Stimulated activated CD8-positive, alpha-beta memory T cell treated with anti-CD3 and anti-CD28 coated beads, Interleukin-4, amount 100 ng/mL, for 1 hour (primary cell): ENCODE measurements at places on chromosomes 4 and X.

- DNase-seq = no peak
Measured at GRCh38 chrX:56728321-56728720, 722 bp upstream of the NBDY start.

DNA sequence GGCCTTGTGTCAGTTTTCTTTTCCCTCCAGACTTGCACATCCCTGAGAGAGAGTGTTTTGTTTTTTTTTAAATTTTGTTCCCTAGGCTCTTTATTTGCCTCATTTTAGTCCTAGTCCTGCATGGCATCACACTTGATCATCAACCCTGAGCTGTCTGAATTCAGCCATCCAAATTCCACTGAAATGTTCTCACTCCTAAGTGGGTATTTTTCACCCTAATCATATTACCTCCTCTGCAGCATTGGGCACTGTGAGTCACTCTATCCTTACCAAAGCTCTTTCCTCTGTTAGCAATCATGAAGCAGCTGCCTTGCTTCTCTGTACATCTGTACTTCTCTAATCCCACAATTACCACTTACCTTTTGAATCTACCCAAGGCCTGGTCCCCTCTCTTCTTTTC lies 356.6 kb upstream of the MAGEB2 start:
- DNase-seq = no peak

GRCh38 chr4:42636645-42636949 lies 20.3 kb downstream of the ATP8A1 start:
- DNase-seq = no peak

DNA sequence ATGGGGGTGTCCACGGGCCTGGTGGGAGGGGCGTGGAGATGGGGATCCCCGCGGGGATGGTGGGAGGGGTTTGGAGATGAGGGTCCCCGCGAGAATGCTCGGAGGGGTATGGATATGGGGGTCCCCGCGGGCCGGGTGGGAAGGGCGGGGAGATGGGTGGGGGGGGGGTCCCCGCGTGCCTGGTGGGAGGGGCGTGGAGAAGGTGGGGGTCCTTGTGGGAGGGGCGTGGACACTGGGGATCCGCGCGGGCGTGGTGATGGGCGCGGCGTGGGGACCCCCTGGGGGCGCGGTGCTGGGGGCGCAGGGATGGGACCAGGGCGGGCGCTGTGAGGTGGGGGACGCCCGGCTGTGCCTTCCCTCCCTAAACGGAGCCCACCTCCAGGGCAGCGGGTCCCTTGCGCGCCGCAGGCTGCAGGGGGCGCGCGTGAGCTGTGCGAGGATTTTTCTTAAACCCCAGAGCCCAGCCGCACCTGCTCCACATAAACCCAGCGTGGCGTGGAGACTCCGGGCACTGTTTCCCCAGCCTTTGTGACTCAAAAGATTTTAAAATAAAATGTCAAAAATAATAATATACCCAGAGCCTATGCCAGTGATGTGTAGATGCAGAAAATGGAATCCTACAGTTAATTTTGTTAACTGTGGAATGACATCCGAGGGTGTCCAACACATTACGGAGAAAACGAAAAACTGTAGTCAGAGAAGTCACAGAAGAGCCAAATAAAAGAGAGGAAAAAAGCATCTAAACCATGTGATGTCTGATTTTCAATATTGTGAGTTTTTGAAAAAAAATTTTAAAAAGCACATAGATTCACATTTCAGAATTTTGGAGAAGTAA lies 1.5 kb upstream of the ASMTL start:
- DNase-seq = peak; percentile 85

DNA sequence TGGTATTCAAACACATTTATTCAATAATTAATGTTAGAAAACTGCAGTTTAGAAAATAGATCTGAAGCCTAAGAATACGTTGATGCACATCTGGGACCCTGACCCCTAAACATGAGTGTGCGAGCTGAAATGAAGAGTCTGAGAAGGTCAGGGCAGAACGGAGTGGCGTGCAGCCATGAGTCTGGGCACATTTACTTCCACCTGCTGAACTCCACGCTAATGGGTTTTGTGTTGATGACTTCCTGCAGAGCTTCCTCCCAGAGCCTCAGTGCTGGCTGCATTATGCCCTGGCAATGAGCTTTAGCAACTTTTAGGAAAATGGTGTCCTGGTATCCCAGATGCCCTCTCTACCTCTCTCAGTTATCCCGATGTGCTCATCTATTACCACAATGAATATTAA lies 53.1 kb downstream of the FAM114A1 start:
- DNase-seq = no peak

DNA sequence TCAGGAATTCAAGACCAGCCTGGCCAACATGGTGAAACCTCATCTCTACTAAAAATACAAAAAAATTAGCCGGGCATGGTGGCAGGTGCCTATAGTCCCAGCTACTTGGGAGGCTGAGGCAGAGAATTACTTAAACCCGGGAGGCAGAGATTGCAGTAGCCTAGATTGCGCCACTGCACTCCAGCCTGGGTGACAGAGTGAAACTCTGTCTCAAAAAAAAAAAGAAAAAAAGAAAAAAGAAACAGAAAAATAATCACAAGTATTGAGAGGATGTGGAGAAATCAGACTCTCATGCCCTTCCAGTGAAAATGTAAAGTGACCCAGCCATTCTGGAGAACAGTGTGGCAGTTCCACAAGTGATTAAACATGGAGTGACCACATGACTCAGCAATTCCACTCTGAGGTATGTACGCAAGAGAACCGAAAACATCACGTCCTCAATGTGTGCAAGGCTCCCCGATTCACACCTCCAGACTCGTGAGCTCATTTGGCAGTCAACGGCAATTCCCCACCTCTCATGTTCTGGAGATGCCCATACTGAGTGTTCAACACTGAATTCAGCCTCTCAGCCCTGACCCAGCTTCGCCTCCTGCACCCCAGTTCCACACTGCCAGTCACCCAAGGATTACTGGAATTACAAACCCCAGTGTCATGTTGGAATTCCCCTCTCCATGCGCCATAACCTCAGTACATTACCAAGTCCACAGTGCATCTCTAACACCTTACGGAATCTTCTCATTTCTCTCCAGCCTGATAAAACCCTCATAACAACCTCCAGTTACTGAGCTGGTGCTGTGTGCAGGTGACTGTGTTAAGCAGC lies 21.1 kb downstream of the ACOX3 start:
- DNase-seq = no peak

DNA sequence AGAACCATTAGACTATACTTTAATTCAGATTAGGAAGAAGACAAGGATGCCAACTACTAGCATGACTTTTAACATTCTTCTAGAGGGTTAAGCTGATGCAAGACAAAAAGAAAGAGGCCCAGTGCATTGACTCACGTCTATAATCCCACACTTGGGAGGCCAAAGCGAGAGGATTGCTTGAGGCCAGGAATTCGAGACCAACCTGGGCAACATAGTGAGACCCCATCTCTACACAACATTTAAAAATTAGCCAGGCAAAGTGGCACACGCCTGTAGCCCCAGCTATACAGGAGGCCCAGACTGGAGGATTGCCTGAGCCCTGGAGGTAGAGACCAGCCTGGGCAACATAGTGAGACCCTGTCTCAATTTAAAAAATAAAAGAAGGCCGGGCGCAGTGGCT lies 40.2 kb upstream of the HPRT1 start:
- no peak for DNase-seq

GRCh38 chr4:65508168-65508567 lies 162.1 kb downstream of the EPHA5 start:
- DNase-seq = no peak

DNA sequence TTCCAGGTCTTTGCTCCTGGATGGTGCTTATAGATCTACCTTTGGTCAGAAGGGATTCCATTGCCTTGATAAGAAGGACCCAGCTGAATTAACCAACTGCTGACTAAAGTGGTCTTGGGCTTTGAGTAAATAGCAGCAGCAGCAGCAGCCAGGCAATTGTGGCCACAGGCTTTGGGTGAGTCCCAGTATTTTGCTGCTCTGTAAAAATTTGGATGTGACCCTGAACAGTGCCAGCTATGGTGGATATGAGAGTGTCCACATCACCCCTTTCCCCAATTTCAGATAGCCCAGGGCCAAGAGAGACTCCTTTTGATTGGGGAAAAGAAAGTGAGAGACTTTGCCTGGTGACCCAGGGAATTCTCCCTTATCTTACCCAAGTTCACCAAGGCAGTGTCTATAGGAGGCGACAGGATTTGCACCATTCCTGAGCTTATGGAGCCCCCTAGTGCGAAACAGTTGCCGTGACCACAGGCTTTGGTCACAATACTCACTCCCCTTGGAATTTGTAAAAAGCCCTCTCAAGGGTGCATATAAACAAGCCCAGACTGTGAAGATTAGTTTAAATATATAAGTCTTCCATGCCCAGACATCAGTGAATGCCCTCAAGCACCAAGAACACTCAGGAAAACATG lies 518.0 kb downstream of the TMA16 start:
- DNase-seq = peak; percentile 14

GRCh38 chr4:7335344-7336066 lies 99.2 kb downstream of the PSAPL1 start:
- DNase-seq = no peak

- DNase-seq = no peak
Measured at GRCh38 chr4:185426960-185427688, 1.4 kb upstream of the UFSP2 start.

- DNase-seq = no peak
Measured at GRCh38 chrX:56792270-56793111, 63.4 kb downstream of the NBDY start.

DNA sequence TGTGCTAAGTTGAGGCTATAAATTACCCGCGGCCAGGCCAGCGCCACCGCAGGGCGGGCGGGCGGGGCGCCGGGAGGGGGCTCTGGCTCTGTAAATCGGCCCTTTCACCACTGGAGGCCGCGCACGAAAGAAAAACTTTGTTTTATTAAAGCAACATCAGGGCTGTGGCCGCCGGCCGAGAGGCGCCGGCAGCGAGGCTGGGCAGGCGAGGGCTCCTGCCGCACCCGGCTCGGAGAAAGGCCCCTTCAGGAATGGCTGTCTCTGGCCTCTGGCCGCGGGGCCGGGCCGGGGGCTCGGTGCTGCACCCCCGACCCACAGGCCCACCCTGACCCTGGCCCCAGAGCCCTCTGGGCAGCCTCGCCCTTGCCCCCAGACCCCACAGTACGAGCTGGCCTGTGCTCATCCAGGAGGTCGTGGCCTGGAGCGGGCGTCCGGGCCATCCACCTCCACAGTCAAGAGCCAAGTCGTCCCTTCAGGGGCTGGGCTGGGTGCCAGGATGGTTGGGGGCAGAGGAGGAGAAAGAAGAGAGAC lies 29.5 kb upstream of the FGFR3 start:
- DNase-seq = no peak

DNA sequence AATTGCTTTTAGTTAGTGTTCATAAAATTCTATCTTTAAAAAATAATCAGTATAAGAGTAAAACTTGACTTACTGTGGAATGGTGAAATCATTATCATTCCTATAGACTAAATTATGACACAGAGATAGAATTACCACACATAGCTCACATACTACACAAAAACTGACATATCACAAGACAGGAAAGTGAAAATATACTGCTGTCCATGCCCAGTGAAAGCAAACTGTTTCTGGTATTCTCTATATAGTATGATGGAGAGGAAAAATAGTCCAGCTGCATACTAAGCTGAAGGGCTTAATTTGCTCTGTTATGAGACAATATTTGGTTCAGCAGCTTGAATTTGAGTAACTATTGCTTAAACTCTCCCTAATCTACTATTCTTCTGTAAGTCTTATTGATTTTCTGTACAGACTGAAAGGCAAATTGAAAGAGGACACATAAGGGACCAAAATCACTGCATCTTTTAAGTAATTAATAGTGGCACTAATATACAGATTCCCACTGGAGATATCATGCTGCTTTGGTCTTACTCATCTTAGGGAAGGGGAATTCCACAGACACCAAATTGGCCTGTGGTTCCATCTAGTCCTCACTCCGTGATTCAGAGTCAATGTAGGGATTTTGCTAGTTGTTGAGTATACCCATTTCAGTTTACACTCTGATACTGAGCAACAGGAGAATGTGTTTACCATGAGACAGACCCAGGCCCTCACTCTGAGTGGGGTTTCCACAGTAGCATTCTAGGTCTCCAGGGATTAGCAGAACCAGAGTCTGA lies 47.4 kb upstream of the AGA start:
- no peak for DNase-seq

DNA sequence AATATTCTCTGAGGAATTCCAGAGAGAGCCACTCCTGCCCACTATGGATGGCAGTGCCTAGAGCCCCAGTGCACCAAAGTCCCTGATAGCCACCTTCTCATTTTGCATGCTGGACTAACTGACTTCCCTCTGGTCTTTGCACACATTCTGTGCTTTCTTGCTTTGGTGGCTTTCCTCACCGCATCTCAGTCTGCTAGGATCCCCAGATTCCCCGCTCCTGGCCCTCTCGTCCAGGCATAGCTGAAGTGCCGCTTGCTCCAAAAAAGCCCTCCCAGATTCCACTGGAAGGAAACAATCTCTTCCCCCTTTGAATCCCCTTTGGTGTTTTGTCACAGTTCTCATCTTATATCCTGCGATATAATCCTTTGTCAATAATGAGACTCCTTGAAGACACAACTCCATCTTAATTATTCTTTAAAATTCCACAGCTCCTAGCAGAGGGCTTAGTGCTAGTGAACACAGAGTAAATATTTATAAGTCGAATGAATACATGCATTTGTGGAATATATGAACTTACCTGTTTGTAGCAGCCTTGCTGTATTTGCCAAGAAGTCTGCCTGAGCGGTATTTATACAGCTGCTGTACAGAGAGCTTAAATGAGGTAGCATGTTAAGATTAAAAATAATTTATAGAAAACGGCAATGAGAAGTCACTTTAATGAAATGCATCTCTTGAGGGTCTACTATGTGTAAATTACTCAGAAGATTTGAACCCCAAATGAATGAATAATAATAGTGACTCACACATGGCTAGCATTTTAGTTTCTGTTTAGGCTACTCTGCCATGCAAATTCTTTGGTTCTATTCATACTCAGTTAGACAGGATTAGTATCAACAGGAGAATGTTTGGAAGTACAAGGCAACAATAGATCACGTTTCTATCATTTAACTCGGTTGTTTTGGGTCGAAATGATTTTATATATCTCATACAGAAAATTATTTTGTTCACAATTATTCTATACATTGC lies 421.9 kb upstream of the TENM3 start:
- no peak for DNase-seq

- no peak for DNase-seq
Measured at GRCh38 chr4:155973639-155974475, 20.2 kb upstream of the CTSO start.

- DNase-seq = no peak
Measured at GRCh38 chrX:110346681-110347080, 12.0 kb upstream of the RTL9 start.

- DNase-seq = no peak
Measured at GRCh38 chrX:149032449-149032848, 472.7 kb downstream of the IDS start.

DNA sequence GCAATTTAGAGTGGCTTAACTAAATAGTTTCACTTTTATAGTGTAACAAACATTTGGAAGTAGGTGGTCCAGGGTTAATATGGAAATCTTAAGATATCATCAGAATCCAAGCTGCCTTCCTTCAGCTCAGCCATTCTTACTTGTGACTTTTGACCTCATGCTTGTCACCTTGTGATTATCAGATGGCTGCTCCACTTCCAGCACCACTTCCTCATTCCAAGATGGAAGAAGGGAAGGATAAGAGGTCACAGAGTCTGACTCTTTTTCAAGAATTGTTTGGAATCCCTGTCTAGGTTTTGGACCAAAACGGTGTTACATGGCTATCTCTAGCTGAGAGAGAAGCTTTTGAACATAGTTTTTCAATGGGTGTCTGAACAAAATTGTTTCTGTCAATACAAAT lies 39.9 kb downstream of the MTTP start:
- no peak for DNase-seq

GRCh38 chrX:67734111-67734753 lies 190.4 kb downstream of the AR start:
- DNase-seq = no peak

- DNase-seq = no peak
Measured at GRCh38 chr4:150126201-150126863, 48.1 kb downstream of the DCLK2 start.

GRCh38 chr4:153466949-153467896 lies 1.1 kb downstream of the TMEM131L start:
- DNase-seq = no peak
